Activated CD4-positive, alpha-beta T cell treated with anti-CD3 and anti-CD28 coated beads for 48 hours (primary cell): ENCODE measurements at places on chromosomes 7 and 10.

DNA sequence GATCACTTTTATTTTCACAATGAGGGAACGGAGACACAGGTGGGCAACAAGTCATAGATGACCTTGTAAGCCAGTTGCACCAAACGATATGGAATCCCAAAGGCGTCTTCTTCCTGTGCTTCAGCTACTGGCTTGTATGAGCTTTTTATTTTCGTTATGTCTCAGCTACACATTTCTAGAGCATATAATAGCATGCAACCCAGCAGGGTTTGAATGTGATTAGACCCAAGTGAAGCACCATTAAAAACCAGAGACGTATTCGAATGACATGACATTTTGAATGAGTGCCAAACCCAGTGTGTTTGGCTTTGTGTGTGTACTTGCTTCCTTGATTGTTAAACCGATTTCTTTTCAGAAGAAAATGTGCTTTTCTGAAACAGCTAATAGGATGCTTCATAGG, 963.2 kb upstream of the CELF2 start:
- DNase-seq, result no peak

- DNase-seq, result no peak
Observed at GRCh38 chr7:19397911-19398310, 252.7 kb upstream of the FERD3L start.

DNA sequence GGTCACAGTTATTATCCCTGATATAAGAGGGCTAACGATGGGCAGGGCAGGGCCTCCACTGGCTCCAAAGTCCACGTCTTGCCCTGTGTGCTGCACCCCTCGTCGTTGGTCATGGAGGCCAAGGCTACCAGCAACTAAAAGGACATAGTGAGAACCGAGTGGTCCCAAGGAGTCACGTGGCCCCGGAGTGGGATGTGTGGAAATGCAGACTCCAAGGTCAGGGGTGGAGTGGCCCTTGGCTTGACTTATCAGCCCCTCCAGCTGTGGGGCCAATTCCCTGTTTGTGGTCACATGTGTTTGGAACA, 30.7 kb downstream of the BTBD16 start:
- DNase-seq, result no peak

- no peak for DNase-seq
Observed at GRCh38 chr7:132106491-132106890, 469.8 kb downstream of the PLXNA4 start.

GRCh38 chr7:452791-453455, 66.7 kb downstream of the PDGFA start:
- DNase-seq, result no peak

- DNase-seq, result no peak
Observed at GRCh38 chr7:75625868-75626267, 112.9 kb downstream of the HIP1 start.

- DNase-seq, result no peak
Observed at GRCh38 chr7:27235387-27236311, 7.0 kb upstream of the EVX1 start.

- DNase-seq, result no peak
Observed at GRCh38 chr7:31014826-31015225, 37.3 kb upstream of the ADCYAP1R1 start.

DNA sequence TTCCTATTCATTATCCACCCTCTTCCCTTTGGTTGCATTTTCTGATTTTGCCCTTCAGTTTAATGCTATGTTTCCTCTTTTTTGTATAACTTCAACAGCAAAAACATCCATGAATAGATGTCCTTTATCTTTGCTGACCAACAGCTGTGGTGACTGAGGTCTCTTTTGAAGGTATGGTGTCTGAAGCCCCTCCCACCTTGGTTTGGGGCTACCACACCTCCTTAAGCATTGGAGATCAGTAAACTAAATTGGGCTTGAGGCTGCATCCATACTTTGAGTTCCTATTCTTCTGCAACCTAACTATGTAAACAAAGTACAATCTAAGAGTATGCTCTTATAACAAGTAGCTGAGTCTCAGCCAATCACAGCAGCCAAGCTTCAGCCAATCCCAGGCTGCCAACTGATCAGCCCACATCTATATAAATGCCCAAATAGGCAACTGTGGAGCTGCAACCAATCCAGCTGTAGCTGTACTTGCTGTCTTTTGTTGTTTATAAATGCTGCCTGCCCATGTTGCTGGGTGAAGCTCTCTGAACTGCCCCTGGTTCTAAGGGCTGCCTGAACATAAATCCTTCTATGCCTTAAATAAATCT, 69.4 kb upstream of the PDLIM1 start:
- DNase-seq, result no peak

GRCh38 chr7:116429986-116430619, 69.4 kb upstream of the CAV2 start:
- no peak for DNase-seq

- no peak for DNase-seq
Observed at GRCh38 chr10:47030191-47030703, 119.0 kb downstream of the PTPN20 start.

GRCh38 chr10:73590881-73591799, at the start of gene USP54:
Gene USP54 (minus strand): TSS chr10:73591342. CDS start chr10:73575658, 15,684 bp downstream.
- no peak for DNase-seq

- peak; percentile 86 for DNase-seq
Observed at GRCh38 chr10:104120903-104121484, 977 bp upstream of the SFR1 start.

DNA sequence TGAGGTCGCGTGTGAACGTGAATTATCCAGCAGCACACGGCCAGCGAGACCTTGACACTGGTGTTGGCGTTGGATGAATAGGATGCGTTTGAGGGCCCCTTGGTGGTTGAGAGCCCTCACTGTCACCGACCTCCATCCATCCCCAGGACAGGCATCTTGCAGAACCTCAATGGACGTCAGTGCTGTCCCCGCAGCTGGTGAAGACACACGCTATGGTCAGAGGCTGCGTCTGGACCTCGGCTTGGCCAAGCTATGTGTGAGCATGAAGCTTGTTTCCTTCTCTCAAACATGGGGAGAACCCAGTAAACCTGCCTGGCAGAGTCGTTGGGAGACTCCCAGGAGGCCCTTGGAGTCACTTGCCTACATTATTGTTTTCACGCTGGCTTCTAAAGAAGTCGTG, 229.2 kb downstream of the ADARB2 start:
- no peak for DNase-seq
